Dorsolateral prefrontal cortex (tissue), 122 donors: ENCODE measurements at places on chromosomes 6 and 20.
A peak's percentile ranks its signal among the peaks of the same experiment; 100 is the strongest.

GRCh38 chr6:159075506-159076228, 30.9 kb upstream of the TAGAP start:
- DNase-seq = no peak

DNA sequence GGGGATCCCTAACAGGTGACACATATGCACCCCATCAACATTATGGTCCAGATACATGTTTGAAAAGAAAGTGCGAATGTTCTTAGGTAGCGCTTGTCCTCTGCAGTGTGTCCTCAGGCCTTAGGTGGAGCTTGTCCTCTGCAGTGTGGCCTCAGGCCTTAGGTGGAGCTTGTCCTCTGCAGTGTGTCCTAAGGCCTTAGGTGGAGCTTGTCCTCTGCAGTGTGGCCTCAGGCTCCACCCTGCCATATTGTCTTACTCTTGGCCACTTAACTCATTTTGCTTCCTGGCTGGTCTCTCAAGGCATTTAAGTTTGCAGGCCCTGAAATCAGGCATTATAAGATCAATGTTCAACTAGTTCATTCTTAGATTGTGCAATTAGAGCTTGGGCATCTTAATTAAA, 74.7 kb upstream of the SCP2D1 start:
- DNase-seq = no peak

DNA sequence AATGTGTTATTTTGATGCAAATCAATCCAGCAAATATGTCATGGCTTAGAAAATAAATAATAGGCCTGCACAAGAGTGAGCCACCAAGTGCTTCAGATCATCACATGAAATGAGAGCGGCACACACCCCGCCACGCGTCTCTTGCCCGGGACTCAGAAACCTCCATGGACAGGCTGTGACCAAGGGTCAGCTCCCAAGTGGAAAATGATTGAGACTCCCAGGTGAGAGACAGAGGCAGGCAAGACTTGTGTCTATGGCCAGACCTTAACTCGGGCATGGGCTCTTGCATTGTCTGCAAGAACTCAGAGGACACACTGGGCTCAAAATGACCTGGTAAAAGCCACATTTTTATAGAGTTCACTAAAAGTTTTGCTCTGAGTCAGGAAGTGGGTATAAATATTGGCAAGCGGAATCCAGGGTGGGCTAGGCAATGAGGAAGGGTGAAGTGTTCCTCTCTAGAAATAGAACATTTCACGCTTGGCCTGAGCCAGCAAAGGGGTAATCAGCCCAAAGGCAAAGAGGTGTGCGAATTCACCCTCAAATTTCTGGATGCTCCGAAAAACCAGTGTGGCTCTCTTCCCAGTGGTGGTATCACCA, 30.7 kb upstream of the RIN2 start:
- DNase-seq = no peak

DNA sequence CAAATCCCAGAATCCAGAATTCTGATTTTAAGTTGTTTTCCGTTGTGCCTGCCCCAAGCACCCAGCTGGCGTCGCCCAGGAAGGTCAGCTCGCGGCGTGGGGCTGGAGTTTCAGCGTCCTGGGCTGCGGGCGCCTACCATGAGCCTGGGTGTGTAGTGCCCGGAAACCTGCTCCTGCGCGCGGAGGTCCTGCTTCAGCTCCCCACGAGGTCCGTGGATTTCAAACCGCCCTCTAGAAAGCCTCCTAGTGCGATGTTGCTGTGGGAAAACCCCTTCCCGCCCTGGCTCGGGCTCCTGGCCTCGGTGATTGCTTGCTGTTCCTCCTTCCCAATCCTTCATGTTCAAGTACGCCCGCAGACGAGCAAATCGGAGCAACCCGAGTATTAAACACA, 51.3 kb upstream of the NRN1 start:
- DNase-seq = no peak

GRCh38 chr20:60904730-60905129, 347.3 kb upstream of the CDH4 start:
- no peak for DNase-seq

DNA sequence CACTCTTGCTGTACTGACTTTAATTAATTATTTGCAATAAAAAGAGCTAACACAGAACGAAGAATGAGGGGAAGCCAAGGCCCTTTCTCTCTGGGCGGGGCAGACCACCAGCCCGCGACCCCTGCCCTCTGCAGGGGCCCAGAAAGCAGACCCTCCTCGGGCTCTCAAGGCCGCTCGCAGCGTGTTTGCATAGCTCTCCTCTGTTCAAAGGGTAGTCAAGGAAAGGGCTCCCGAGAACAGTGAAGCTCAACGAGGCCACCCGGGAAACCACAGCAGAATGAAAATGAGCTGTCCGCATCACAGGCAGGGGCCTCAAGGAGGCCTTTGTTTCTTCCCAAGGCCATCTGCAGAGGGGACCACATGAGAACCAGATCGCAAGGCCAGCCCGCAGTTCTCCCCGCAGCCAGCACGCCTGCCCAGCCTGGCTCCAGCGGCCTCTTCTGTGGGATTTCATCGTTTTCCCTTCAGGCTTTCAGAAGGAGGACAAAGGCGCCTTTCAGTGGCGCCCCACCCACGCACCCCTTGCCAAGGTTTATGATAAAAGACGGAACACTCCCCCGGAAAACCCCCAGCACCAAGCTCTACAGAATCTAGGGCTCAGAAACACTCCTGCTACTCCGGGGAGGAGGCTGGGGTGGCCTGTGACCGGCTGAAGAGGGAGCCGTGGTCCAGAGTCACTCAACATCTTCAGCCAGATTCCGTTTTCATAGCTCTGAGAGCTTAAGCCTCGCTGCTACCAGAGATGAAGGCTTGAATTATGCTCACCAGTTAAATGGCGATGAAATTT, 25.3 kb downstream of the ACSS1 start:
- peak; percentile 91 for DNase-seq

DNA sequence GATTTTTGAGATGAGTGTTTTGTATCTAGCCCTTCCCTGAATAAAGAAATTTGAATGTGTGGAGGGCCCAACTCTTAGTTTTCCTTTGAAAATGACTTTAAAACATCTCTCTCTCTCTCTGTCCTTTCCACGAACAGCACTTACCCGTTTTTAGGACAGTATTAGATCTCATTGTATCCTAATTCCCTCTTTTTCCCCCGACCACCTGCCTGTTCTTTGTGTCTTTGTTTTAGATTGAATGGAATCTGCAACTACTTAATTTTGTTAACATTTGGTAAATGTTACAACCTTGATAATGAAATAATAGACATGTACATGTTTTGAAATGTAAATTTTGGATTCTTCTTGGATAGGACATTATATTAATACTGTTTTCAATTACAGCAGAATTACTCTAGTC, 3.1 kb downstream of the DSP start:
- no peak for DNase-seq

GRCh38 chr20:33169176-33169794, 1.3 kb downstream of the BPIFA2 start:
- DNase-seq = no peak

- no peak for DNase-seq
These were observed 360.0 kb downstream of the CD83 start for GRCh38 chr6:14477559-14477958.

GRCh38 chr20:51193066-51193772, 170.3 kb upstream of the KCNG1 start:
- DNase-seq = no peak

DNA sequence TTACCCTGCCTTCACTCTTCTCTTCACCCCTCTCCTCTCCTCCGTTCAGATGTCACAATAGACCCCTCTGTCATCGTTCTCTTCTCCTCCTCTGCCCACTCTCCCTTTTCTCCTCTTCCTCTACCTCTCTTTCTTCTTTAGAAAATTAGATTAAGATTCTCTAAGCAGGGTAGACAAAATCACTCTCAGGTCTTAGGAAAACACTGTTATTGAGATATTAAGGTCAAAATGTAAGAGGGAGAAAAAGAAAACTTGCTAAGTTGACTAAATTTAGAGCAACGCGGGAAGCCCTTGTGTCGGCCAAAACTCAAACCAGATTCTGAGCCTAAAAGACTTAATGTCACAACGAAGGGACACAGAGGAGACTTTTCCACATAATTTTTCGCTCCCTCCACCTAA, 22.1 kb upstream of the ZNF184 start:
- DNase-seq = no peak

DNA sequence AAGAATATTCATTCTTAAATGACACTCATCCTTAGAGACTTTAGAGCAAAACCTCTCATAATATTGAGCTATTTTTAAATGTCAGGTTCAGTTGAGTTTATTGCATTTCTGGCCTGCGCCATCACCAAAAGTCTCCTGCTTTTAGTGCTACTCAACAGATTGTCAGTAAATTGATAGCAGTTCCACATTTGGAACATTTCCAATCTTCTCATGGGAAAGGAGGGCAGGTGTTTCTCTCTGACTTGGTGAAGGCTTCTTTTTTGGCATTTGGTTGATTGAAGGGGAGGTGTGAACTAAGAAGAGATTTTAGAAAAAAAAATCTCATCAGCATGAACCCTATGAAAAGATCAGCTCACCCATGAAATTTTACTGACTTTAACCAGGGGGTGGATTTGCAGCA, 125.9 kb upstream of the INSM1 start:
- no peak for DNase-seq

DNA sequence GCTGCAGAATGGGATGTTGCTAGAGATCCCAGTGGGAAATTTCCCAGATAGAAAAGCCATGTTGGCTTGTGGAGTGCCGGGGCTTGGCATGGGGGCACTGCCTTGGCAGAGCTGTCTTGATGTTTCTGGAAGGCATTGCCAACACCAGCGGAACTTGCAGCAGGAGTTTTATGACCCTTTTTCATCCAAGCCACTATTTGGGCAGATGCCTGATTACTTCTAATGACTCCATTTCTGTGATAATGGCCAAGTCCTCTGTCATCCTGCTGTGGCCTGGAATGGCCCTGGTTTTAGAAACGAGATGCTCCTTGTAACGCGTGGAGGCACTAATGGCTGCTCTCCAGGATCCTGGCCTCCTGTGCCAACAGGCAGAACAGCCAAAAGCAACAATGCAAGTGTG, 229.0 kb downstream of the ZNF217 start:
- no peak for DNase-seq

DNA sequence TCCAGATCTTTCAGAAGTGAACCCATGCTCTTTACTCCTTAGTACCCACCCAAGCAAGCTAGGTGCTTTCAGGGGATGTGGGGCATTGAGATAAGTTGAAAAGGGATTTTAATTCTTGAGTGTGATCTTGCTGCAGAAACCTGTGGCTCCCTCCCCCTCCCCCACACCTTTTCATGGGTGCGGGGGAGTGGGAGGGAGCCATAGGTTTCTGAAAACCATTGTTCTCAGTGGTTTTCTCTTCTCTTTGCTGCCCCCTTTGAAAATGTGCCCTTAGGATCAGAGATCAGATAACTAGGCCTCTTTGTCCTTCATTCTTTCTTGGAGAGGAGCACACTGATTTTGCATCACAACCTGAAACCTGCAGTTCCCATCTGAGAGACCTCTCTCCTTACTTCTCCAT, 2.4 kb downstream of the PCSK2 start:
- no peak for DNase-seq

DNA sequence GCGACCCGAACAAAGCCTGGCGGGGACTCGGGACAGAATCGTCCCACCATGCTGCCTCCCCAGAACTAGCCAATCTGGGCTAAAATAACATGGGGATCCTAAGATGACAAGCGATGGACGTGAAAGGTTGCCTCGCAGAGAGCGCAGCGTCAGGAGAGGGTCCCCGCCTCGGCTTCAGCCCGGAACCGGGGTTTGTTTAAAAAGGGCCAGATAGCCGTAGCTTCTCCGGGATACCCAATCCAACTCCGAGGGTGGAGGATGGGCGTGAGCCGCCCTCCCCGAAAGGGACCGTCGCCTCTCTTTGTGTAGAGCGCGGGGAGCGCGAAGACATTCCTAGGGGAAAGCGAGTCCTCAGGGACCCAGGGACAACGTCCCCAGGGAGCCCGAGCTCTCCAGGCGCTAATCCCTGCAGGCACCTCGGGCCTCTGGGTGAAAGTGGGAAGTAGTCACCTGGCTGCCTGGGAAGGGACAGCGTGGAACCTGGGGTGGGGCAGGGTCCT, 643 bp downstream of the CD24 start:
- DNase-seq = no peak

GRCh38 chr6:112606656-112607435, 259.7 kb downstream of the RFPL4B start:
- DNase-seq = no peak

DNA sequence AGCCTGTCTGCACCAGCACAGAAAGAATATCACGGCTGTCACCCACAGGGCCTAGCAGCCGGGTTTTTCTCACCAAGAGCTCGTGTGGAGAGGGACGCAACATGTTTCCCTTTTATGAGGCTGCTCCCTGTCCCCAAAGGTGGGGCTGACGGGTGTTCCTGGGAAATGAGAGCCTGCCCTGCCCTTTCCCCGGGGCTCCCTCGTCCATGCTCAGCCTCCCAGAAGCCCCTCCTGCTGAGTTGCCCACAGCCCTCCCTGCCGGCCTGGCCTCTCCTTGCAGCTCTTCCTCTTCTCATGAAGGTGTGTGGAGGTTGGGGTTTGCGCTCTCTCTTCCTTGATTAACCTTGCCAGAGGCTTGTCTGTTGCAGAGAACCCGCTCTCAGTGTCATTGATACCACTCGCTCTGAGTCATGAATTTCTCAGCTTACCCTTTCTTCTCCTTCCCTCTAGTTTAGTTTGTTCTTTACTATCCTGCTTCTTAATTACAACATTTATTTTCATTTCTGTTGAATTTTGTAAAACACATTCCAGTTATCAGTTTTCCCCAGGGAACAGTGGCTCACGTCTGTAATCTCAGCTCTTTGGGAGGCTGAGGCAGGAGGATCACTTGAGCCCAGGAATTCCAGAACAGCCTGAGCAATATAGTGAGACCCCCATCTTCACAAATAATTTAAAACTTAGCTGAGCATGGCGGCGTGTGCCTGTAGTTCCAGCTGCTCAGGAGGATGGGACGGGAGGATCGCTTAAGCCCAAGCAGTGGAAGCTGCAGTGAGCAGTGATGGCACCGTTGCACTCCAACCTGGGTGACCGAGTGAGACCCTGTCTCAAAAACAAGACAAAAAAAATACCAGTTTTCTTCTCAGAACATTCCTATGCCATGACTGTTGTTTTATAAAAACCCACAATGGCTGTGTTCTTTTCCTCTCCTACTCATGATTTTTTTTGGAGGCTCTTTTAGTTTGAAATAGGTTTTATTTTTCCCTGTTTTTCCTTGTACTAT, 103.8 kb downstream of the TMEM242 start:
- no peak for DNase-seq

- DNase-seq = no peak
These were observed 837 bp downstream of the TRAM2 start for GRCh38 chr6:52576054-52576391.

GRCh38 chr6:170057034-170057734, 233.7 kb downstream of the DLL1 start:
- peak; percentile 18 for DNase-seq

DNA sequence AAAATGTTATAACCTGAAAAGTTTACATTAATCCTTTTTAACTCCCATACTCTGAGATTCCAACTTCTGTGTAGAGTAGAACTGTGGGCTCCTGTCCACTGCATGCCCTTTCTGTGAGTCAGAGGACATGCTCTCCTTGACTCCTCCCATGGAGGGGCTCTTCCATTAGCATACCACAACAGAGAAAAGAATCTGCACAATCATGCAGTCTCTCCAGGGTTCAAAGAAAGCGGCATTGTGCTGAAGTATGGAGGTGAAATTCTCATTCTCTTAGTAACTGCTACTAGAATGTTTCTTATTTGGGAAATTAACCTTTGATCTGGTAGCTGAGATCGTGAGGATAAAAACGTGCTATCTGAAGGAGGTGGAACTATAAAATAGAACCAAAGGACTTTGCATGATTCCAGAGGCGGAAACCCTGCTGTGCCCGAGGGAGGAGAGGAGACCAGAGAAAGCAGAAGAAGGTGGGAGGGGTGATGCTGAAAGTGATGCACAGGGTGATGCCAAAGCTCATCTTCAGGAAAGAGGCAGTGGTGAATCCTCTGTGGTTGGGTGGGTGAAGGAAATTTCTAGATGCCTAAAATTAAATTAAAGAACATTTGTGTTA, 202.2 kb upstream of the PCSK2 start:
- DNase-seq = no peak
